ENCODE measurements at places on chromosomes 5 and 9.

GRCh38 chr5:82754759-82755158, 322.4 kb downstream of the TMEM167A start:
- no peak for DNase-seq

- DNase-seq, result peak; percentile 41
Observed at GRCh38 chr5:87872986-87873385, 395.7 kb downstream of the TMEM161B start.

DNA sequence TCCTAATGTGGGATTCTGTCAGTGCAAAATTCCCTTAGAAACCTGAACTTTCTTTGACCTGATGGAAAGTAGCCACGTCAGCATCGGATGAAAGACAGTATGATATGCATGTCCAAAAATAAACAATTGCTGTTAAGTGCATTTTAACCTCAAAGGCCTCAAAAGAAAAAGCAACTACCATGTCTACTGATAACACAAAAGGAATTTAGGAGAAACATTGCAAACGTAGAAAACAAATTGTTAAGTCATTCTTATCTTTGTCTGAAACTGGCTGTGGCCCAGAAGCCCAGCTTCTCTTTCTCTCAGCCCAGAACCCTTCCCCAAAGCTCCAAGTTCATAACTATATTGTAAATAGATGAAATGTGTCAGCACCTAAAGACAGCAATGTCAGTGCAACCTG, 11.1 kb upstream of the LHFPL2 start:
- DNase-seq, result no peak

- DNase-seq, result no peak
Observed at GRCh38 chr5:72123764-72124376, 16.6 kb downstream of the MAP1B start.

- DNase-seq, result no peak
Observed at GRCh38 chr5:153658606-153659005, 168.1 kb downstream of the GRIA1 start.
